Lung (tissue), 17 donors: ENCODE measurements at places on chromosomes 11 and 22. TPM values are rescaled to one million over a fixed set of nuclear protein-coding genes. Genes with fewer than 3 reads are reported as not detected.

DNA sequence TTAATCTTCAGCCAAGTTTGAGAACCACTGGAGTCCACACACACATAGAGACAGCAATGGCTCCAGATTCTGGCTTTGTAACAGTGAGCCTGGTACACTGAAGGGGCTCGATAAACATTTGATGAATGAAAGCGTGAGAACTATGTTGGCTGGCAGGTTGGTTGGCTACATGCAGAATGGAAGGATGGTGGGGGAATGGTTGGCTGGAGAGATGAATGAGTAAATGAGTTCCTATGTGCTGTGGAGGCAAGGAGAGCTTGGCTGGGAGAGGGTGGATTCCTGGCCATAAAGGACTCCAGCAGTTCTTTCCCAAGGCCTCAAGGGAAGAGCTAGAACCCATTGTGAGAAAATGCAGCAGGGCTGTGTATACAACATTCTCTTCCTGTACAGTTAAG lies 168.0 kb upstream of the NECTIN1 start:
- no peak overlapping the region for H3K4me3 ChIP-seq
- H3K4me1 ChIP-seq, result no peaks in the 10 kb centered on the region
- H3K27ac ChIP-seq, result no peak overlapping the region
- DNase-seq, result no peak
- H3K27me3 ChIP-seq, result peaks cover 2% of the 10 kb centered on the region

DNA sequence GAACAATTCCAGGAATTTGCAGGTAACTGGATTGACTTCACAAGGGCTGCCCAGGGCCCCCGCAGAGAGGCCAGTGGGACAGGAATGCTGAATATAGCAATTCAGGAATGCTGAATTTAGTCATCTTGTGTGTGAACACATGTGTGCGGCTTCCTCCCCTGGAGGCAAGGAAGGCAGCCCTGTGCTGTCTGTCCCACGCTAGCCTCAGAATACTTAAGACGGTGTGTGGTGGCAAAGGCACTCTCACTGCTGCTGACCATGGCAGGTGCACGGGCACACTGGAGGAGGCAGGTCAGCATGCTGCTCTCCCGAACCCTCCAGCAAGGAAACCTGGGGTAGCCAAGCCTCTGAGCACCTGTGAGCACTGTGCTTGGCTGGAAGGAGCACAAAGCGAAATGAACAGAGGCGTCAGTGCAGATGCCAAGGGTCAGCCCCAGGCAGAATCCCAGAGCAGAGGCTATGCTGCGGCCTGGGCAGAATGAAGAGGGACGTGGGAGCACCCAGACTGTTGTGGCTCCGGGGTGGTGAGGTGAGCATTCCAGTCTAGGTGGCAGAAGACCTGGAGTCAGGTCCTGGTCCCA lies 2.7 kb downstream of the GNAZ start:
- H3K4me3 ChIP-seq, result no peak overlapping the region
- peak; percentile 1 for DNase-seq
- H3K27ac ChIP-seq, result no peak overlapping the region
- no peaks in the 10 kb centered on the region for H3K36me3 ChIP-seq
- no peaks in the 10 kb centered on the region for H3K4me1 ChIP-seq

- no peaks in the 10 kb centered on the region for H3K27me3 ChIP-seq
- no peaks in the 10 kb centered on the region for H3K36me3 ChIP-seq
- peak; percentile 65 for DNase-seq
- H3K27ac ChIP-seq, result no peak overlapping the region
- no peaks in the 10 kb centered on the region for H3K4me1 ChIP-seq
These were observed 121.5 kb downstream of the CD44 start for GRCh38 chr11:35260342-35260985.

GRCh38 chr11:3723014-3723708 lies 52.0 kb upstream of the CHRNA10 start:
- no peak for DNase-seq
- H3K27ac ChIP-seq, result no peak overlapping the region
- no peaks in the 10 kb centered on the region for H3K4me1 ChIP-seq
- H3K36me3 ChIP-seq, result peaks cover 24% of the 10 kb centered on the region

DNA sequence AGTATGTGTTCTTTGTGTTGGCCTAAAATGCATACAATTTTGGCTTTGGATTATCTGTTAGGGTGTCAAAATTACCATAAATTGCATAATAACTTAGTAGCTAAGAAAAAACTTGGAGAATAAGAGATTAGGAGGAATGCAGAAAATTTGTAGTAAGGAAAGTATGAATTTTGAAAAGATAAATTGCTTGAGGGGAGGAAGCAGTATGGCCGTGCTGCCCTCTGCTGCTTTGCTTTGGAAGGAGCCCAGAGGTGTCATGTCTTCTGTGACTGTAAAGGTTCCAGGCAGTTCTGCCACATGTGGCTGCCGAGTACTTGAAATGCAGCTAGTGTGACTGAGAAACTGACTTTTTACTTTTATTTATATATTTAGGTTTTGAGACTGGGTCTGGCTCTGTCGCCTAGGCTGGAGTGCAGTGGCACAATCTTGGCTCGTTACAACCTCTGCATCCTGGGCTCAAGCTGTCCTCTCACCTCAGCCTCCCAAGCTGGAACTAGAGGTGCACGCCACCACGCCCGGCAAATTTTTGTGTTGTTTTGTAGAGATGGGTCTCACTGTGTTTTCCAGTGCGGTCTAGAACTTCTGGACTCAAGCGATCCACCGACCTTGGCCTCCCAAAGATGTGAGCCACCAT lies 1.8 kb downstream of the ADSL start:
- no peak overlapping the region for H3K4me3 ChIP-seq
- H3K4me1 ChIP-seq, result peaks cover 9% of the 10 kb centered on the region
- DNase-seq, result peak; percentile 71
- H3K27ac ChIP-seq, result no peak overlapping the region
- no peaks in the 10 kb centered on the region for H3K27me3 ChIP-seq
- H3K36me3 ChIP-seq, result peaks cover 9% of the 10 kb centered on the region

- H3K36me3 ChIP-seq, result peaks cover 35% of the 10 kb centered on the region
- H3K4me1 ChIP-seq, result no peaks in the 10 kb centered on the region
- no peak overlapping the region for H3K4me3 ChIP-seq
- no peaks in the 10 kb centered on the region for H3K27me3 ChIP-seq
These were observed 12.2 kb downstream of the MED19 start for GRCh38 chr11:57699813-57700212.

- H3K36me3 ChIP-seq, result no peaks in the 10 kb centered on the region
- DNase-seq, result peak; percentile 12
- H3K27me3 ChIP-seq, result no peaks in the 10 kb centered on the region
- no peaks in the 10 kb centered on the region for H3K4me1 ChIP-seq
- H3K27ac ChIP-seq, result no peak overlapping the region
- no peak overlapping the region for H3K4me3 ChIP-seq
These were observed 12.3 kb downstream of the LUZP2 start for GRCh38 chr11:24509114-24509513.

- DNase-seq, result peak; percentile 62
- no peak overlapping the region for H3K27ac ChIP-seq
- H3K4me1 ChIP-seq, result no peaks in the 10 kb centered on the region
- H3K36me3 ChIP-seq, result no peaks in the 10 kb centered on the region
These were observed 19.8 kb downstream of the TPST2 start for GRCh38 chr22:26570115-26570514.

GRCh38 chr11:106988151-106989077 lies 29.9 kb downstream of the GUCY1A2 start:
- DNase-seq, result peak; percentile 93
- no peaks in the 10 kb centered on the region for H3K27me3 ChIP-seq
- peak overlapping the region; percentile 59 for H3K27ac ChIP-seq
- H3K4me3 ChIP-seq, result no peak overlapping the region
- H3K4me1 ChIP-seq, result peaks cover 64% of the 10 kb centered on the region

GRCh38 chr11:128161994-128162393 lies 425.4 kb downstream of the ETS1 start:
- peaks cover 4% of the 10 kb centered on the region for H3K4me1 ChIP-seq
- no peaks in the 10 kb centered on the region for H3K27me3 ChIP-seq
- DNase-seq, result no peak
- no peaks in the 10 kb centered on the region for H3K36me3 ChIP-seq

- no peak overlapping the region for H3K27ac ChIP-seq
- no peak for DNase-seq
- H3K4me3 ChIP-seq, result no peak overlapping the region
These were observed 68.5 kb downstream of the SBF2 start for GRCh38 chr11:10225553-10225952.

DNA sequence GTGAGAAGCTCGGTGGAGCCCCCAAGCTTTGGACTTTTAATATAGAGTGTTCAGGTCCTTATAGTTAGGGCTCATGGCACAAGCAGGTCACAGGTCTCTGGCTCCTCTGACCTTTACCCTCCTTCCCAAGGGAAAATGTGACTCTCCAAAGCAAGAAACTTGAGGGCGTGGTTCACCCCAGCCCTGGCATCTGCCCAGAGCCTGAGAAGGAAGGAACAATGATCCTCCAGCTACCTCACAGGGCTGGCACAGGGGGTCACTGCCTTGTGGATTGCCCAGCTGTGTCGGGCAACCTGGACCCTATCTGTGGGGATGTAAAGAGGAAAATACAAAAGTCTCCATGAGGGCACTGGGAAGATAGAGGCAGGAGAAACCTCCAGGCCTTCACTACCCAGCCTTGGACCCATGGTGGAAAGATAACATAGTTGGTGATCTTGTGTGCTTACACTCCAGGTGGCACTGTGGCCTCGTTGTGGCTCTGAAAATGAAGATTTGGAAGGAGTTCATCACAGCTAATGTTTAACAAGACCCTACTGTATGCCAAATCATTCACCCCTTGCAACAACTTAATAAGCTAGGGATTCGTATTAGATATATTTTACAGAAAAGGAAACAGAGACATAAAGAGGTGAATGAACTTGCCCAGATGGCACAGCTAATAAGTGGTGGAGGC lies 3.8 kb upstream of the ZNF195 start:
- no peaks in the 10 kb centered on the region for H3K27me3 ChIP-seq
- no peak for DNase-seq
- H3K4me3 ChIP-seq, result no peak overlapping the region
- H3K27ac ChIP-seq, result no peak overlapping the region
- H3K36me3 ChIP-seq, result no peaks in the 10 kb centered on the region

- no peaks in the 10 kb centered on the region for H3K4me1 ChIP-seq
- no peaks in the 10 kb centered on the region for H3K27me3 ChIP-seq
- no peaks in the 10 kb centered on the region for H3K36me3 ChIP-seq
- no peak for DNase-seq
These were observed 13.2 kb downstream of the CRTAM start for GRCh38 chr11:122851366-122851966.

- H3K4me1 ChIP-seq, result no peaks in the 10 kb centered on the region
- no peaks in the 10 kb centered on the region for H3K27me3 ChIP-seq
- no peak for DNase-seq
- H3K4me3 ChIP-seq, result no peak overlapping the region
- H3K36me3 ChIP-seq, result no peaks in the 10 kb centered on the region
These were observed 5.5 kb downstream of the TTC28 start for GRCh38 chr22:28674121-28674563.

GRCh38 chr22:46829941-46830715 lies 67.7 kb downstream of the TBC1D22A start:
- peak; percentile 52 for DNase-seq
- no peak overlapping the region for H3K27ac ChIP-seq
- H3K4me3 ChIP-seq, result no peak overlapping the region

MYBPC3 gene
- 1.0 TPM for total RNA-seq

APOL2 gene
- 46.3 TPM for total RNA-seq

FUT4 gene
- 7.5 TPM for total RNA-seq
